NCI-H2171 (cell line): ENCODE measurements at places on chromosomes 1 and 21.

DNA sequence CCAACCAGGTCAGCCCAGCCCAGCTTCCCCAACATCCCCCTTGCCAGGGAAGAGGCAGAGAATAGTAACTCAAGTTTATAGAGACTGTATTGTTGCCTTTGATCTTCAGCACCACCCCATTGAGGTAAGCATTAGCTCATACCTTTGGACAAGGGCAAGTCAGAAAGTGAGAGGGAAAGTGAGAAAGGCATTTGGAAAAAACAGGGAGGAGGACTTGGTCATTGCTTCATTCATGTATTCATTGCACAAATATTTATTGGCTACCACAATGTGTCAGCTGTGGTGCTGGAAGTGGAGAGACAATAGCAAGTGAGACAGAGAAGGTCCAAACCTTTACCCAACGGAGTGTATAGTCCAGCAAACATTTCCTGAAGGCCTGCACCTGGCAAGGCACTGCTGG, 561.2 kb downstream of the KIF26B start:
- DNase-seq, result no peak

GRCh38 chr1:191371626-191372025, 786.6 kb upstream of the RGS18 start:
- DNase-seq, result no peak

DNA sequence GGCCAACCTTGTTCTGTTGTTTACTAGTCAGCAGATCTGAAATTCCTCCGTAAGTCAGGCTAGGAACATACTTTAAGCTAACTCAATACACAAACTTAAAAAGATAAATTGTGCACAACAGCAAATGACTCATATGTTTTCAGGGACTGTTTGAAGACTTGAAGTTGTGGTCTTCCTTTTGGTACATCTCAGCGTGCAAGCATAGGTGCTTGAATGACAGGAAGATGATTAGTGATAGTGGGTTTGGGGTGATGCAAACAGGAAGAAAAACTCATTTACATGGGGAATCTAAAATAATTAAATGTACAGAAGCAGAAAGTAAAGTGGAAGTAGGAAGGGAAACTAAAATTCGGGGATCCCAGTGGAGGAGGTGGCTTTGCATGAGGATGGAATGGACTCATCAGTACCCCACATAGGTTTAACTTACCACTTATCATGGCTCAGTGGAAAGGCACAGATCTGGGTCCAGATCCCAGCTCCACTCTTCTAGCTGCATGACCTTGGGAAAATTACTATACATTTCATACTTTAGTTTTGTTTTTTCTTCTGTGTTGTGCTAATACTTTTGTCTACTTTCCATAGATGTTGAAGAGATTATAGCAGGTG, 122.3 kb downstream of the XCL2 start:
- no peak for DNase-seq

- DNase-seq, result no peak
These were observed 1237.5 kb downstream of the AMY1C start for GRCh38 chr1:104987210-104987609.

- no peak for DNase-seq
These were observed 37.1 kb downstream of the EIF2B3 start for GRCh38 chr1:44949286-44949685.

- DNase-seq, result no peak
These were observed 207.2 kb downstream of the TOMM20 start for GRCh38 chr1:234921266-234922062.

- no peak for DNase-seq
These were observed 6.0 kb upstream of the AGPAT3 start for GRCh38 chr21:43858806-43859648.

GRCh38 chr1:160129966-160130365, 14.4 kb downstream of the ATP1A2 start:
- DNase-seq, result no peak

- no peak for DNase-seq
These were observed 120.0 kb upstream of the ZNF644 start for GRCh38 chr1:91141858-91142257.

DNA sequence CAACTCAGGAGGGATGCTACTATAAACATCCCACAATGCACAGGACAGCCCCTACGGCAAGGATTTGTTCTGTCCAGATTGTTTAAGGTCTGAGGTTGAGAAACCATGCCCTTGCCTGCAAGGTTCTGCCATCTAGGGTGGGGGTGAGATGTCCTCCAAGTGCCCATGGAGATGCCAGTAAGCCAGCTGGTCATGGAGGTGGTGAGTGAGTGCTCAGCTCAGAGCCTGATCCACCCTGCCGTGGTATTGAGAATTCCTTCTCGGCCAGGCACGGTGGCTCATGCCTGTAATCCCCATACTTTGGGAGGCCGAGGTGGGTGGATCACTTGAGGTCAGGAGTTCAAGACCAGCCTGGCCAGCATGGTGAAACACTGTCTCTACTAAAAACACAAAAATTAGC, 13.3 kb upstream of the CTRC start:
- no peak for DNase-seq

GRCh38 chr1:164702216-164702615, 143.2 kb downstream of the PBX1 start:
- DNase-seq, result no peak

DNA sequence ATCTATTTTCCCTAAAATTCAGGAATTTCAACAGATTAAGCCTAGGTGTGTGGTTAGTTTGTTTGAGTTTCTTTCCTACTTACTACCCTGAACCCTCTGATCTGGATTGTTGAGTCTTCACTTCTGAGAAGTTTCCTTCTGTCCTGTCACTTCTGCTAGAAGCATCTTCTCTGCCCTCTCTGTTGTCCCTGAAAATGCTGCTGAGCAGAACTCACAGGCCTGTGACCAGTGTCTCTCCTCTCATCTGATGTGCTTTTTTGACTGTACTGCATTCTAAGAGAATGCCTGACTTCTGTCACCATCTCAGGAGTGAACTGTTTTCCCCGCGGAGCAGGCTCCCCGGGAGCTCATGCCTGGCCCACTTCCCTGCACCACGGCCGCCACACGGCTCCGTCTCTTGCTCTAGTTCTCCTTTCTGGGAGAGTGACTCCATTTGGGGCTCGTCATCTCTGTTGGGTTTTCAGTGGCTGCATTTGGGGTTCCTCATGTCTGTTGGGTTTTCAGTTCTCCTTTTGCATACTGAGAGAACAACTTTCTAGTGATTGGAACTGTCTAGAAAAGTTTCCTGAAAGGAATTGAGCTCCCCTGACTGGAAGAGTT, 77.9 kb downstream of the POFUT2 start:
- no peak for DNase-seq

DNA sequence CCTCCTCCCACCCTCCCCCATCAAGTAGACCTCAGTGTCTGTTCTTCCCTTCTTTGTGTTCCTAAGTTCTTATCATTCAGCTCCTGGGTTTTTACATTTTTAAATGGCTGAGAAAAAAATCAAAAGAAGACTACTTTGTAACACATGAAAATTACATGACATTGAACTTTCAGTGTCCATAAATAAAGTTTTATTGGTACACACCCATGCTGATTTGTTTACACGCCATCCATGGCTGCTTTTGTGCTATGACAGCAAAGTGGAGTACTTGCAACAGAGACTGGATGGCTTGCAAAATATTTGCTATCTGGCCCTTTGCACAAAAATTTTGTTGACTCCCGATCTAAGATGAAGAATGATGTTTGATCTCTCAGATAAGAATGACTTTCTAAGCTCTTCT, 171.4 kb downstream of the PRDM2 start:
- no peak for DNase-seq

DNA sequence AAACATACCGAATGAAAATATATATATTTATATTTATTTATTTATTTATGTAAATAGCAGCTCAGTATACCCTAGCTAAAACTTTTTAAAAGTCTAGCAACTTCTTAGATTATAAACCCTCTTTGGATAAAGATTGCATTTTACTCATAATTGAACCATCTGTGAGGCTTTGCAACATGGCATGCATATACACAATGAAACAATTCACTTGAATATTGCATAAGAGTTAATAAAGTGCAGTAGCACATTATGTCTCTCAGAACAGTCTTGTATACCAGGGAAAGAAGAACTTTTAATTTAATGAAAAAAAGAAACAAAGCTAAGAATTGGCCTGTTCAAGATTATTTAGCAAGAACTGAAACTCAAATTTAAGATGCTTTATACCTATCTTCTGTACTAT, 1363.9 kb upstream of the ADGRL2 start:
- DNase-seq, result no peak

GRCh38 chr21:37374027-37374426, 7.5 kb downstream of the DYRK1A start:
- DNase-seq, result no peak

GRCh38 chr21:21851657-21852056, 853.4 kb downstream of the NCAM2 start:
- no peak for DNase-seq

DNA sequence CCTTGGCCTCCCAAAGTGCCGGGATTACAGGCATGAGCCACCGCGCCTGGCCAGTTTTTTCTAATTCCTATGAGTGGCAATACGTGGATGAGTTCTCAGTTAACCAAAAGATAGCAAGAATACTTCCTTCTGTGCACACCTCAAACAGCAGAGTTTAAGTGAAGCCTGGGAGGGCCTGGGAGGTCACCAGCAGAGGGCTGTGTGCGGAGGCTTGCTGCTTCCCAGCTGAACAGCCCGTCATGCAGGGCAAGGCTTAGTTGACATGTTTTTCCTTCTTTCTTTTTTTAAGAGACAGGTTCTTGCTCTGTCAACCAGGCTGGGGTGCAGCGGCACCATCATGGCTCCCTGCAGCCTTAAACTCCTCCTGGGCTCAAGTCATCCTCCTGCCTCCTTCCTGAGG, 17.8 kb downstream of the GNG4 start:
- no peak for DNase-seq
